Fibroblast of the aortic adventitia (primary cell): ENCODE measurements at places on chromosomes 6 and 20. TPM values are rescaled to one million over a fixed set of nuclear protein-coding genes. Genes with fewer than 3 reads are reported as not detected.

The CST1 gene
- total RNA-seq: 0.63 TPM in 1 of 2 replicates, not detected in the other

The ASIP gene
- total RNA-seq: not detected in 2 replicates

The ADAM33 gene
- total RNA-seq: 68.6 and 145 TPM in 2 replicates

The PPP1R3G gene
- 3.8 and 10.1 TPM in 2 replicates for total RNA-seq

The B3GAT2 gene
- not detected in 2 replicates for total RNA-seq

The ENPP4 gene
- total RNA-seq: 0.99 and 6.1 TPM in 2 replicates

The CST7 gene
- not detected in 2 replicates for total RNA-seq

The TSPO2 gene
- not detected in 2 replicates for total RNA-seq

The SIM1 gene
- total RNA-seq: under 0.01 TPM in 1 of 2 replicates, not detected in the other

The HACE1 gene
- total RNA-seq: 18.3 and 59.0 TPM in 2 replicates

The ERVFRD-1 gene
- total RNA-seq: not detected in 2 replicates

The CTCFL gene
- not detected in 2 replicates for total RNA-seq

The WFDC10B gene
- total RNA-seq: not detected in 2 replicates
